ENCODE measurements at places on chromosomes 5 and 9.

DNA sequence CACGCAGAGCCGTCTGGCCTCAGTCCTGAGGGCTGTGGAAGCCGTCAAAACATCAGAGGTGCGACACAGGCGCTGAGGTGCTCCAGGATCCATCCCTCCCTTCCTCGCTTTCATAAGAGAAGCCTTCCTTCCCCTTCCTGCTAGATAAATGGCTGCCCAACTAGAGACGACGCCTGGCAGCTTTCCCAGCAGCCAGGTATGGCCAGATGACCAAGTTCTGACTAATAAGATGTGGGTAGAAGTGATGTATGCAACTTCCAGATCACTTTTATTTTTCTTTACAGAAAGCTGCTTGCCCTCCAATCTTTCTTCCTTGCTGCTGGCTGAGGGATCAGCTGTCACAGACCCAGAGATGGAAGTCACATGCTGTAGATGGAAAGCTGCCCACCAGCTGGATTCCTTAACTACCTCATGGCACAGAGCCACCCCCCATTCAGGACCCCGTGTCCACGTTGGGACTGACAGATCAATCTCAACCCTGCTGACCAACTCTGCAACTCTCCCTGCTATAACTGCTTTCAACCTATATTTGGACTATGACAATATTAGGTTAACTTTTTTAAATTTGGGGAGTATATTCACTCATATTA is 8.8 kb downstream of the MAPK9 start:
- no peak for DNase-seq

DNA sequence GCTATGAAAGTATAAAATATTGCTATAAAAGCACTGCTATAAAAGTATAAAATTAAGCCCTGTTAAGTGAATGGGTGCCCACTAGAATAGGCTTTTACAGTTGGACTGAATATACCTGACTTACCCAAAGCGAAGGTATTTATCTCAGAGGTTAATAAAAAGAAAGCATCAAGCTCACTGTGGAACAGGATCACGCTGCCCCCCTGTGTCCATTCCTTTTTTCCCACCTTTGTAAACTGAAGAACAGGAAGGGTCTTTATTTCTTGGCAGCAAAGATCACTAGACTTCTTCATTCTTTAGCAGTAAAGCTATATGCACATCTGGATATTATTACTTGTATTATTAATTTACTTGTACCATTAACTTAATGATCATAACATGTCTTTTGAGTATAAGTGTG is 22.1 kb upstream of the PLPP6 start:
- DNase-seq = no peak

DNA sequence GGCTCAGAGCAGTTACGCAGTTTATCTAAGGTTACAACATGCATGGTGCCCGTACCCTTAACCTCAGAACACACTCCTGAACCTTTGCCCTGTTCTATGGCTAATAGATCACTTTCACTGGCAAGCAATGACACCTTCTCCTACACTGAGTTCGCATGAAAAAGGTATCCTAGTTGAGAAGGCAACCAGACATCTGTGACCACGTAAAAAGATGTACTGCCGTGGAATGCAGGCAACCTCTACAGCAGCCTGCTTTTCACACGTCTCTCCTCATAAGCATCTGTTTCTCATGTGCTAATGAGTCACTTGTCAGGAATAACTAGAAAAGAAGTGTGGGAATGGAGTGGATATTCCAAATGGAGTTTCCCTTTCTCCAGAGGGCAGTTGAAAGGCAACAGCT is 71.4 kb downstream of the FBXO38 start:
- DNase-seq = peak; percentile 52

DNA sequence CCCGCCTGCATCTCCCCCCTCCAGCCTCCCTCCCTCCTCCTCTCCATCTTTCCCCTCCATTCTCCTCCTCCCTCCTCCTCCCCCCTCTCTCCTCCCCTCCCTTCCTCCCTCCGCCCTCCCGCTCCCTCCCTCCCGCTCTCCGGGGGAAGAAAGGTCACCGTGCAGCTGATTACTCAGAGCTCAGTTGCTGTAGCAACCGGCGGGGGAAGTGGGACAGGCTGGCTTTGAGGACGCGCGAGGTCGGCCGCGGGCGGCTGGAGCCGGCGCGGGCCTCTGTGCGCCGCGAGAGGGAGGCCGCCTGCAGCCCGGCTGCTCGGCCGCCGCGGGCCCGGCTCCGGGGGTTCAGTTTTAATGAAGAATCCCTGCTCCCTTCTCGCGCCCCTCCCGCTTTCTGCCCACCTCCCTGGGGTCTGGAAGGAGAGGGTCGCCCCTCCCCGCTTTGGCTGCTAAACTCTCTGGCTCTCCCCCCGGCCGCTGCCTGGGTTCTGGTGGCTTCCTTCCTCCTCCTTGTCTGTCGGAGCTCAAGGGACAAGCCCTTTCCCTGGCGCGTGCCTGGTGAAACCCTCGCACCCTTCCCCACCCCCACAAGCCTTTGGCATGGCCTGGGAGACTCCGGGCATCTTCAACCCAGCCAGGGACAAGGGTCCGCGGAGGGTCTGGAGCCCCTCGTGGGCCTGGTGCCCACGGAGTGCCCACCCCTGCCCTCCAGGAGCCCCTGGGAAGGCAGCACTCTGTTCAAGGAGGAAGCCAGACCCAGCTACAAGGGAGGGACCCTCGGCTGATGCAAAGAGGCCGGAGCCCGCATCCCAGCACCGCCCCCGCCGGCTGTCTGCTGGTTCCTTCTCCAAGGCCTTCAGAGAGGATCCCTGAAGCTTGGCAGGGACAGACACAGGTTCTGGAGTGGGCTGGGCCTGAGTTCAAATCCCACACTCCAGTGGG is 160.3 kb downstream of the C9orf50 start:
- peak; percentile 99 for DNase-seq

- peak; percentile 78 for DNase-seq
These were observed 123.1 kb downstream of the DROSHA start for GRCh38 chr5:31408814-31409213.

- DNase-seq = no peak
These were observed 9.3 kb downstream of the KIAA1191 start for GRCh38 chr5:176352116-176352878.

DNA sequence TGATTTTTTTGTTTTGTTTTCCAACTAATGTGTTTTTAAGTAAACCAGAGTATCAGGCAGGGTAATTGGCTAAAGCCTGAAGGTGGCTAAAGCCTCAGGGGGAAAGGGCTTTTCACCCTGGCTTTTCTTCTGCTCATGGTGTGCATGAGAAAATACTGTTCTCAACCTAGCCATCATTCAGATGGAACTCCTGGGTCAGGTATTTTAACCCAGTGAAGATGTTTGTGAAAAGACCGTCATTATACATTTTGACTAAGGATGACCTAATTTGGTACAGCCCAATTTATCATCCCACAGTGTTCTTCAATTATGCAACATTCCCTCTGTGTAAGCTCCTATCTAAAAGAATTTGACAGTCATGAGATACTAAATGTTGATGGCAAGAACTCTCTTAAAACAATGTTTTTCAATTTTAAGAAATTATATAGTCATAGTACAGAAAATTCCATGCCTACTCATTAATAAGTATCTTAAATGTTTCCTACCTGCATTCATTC is 209.5 kb upstream of the TARS1 start:
- DNase-seq = peak; percentile 60

GRCh38 chr9:99272836-99273235 is 50.8 kb downstream of the SEC61B start:
- no peak for DNase-seq

- no peak for DNase-seq
These were observed 51.9 kb upstream of the IQGAP2 start for GRCh38 chr5:76351176-76351575.

GRCh38 chr5:132774896-132775295 is 2.1 kb downstream of the SEPTIN8 start:
- no peak for DNase-seq

DNA sequence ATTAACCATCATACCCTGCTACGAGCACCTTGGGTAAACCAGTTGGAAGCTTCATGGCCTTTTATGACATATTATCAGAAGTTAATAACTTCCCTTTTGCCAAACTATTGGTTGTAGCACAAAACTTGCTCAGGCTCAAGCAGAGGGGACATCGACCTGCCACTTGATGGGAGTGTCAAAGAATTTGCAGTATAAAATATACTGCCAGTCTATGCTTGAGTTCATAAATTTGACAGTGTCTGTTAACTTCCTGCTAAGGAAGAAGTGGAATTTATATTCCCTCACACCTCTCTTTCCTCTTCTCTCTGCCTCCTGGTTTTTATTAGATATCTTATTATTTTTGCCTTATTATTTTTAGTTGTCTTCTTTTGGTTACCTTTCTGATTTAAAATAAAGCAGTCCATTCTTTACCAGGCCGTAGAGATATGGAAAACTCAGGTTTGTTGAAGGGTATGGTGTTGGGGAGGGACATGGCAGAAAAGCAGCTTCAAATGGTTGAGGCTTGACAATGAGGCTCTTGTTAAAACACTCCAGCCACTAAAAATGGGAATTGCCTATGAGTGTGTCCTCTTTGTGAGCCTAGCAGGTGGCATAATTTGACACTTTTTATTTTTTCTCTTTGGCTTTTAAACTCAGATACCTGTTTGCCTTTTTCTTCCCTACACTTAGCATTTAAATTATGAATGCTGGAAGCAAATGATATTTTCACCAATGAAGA is 298.0 kb downstream of the DOCK8 start:
- no peak for DNase-seq

DNA sequence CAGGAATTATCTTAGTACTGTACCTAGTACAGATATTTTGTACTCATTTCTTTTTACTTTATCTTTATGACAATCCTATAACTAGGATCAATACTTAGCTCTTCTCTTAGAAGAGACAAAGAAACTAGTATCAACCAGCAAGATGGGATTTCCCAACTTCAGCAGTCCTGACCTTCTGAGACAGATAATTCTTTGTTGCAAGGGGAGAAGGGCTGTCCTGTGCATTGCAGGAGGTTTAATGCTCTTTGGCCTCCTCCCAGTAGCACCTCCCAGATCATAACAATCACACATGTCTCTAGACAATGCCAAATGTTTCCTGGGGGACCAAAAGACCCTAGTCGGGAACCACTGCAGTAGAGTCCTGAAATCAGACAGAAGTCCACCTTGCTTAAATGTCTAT is 424.3 kb upstream of the DMAC1 start:
- no peak for DNase-seq

DNA sequence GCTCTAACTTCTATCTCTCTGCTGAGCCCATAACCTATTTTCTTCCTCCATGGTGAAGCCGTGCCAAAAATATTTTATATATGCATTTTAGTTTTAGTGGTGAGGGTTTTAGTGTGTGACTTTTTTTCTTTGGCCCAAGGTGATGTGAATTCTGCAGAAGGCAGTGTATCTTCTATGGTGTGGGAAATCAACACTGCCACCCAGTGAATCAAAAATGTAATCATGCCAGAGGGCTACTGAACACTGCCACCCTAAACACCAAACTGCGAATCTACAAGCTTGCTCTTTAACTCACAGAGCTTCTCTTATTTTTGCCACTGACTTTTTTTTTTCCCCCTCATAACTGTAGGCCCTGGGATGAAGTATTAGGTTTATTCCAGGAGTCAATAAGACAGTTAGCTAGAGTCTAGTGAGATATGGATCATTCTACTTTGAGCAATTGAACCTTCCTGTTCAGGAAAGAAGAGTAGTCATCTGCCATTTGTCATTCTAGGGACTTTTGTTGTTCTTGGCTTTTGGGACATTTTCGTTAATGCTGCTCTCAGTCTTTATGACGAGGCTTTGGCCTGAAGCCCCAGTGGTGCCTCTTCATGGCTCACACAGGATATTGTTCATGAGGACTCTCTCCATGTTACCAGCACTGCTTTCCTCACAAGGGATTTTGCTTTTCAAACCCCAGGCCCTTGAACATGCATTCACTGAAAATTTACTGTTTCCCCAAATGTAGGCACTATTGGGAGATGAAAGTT is 53.1 kb downstream of the C7 start:
- no peak for DNase-seq

- peak; percentile 81 for DNase-seq
These were observed 4.7 kb downstream of the DNAI1 start for GRCh38 chr9:34463098-34463900.

GRCh38 chr5:139383993-139384590 is 995 bp upstream of the SLC23A1 start:
- no peak for DNase-seq

DNA sequence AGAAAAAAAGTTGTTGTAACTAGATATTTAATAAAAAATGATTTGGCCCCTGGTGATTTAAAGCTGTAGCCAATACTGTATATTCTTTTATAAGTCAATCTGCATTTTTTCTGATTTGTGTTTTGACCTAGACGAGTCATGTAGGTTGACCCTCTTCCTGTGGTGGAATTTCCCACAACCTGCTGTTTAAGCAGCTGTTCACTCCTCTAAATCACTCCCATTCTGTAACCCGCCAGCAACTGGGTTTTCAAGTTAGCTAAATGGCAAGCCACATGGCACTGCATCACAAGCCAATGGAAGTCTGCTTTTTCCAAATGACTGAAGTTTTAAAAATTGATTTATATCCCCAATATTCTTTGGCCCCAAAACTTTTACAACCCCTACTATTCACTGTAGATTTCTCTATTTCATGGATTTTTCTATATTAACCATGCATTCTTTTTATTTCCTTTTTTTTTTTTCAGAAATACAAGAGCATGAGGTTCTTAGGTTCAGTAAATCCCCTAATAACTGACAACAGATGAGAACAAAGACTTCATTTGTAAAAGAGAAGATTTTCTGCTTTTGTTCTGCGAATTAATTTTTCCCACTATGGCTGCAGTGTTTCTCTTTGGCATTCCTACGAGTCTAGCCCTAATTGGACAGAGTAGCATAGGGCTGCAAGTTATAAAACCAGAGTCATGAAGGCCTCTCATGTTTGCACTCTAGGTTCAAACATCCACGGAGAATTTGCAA is 184.5 kb upstream of the TLE4 start:
- DNase-seq = no peak

DNA sequence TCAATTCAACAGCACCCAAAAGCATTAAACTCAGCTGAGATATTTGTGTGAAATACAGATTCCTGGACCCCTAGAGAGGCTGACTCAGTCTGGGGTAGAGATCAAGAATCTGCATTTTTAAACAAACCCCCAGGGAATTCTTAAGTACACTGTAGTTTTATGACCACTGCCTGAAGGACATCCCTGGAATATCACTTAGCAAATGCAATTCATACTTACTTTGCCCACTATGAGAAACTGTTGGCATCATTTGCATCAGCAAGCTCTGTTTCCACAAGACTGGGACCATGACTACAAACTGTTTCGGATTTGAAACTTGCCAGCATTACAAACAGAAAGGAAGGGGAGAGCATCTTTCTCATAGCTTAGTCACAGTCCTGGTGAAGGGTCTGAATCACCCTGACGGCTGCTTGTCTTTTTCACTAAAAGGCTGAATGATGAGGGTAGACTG is 63.7 kb downstream of the MLLT3 start:
- DNase-seq = peak; percentile 92

GRCh38 chr9:137670391-137671195 is 51.8 kb downstream of the EHMT1 start:
- DNase-seq = no peak

- no peak for DNase-seq
These were observed 19.6 kb downstream of the ESM1 start for GRCh38 chr5:54965806-54966205.
